Large intestine (tissue), 12 donors: ENCODE measurements at places on chromosomes 13 and 19.

GRCh38 chr19:17627921-17628320, 60.2 kb downstream of the UNC13A start:
- no peak for DNase-seq

GRCh38 chr19:3041327-3041726, 12.2 kb upstream of the TLE2 start:
- DNase-seq = no peak

DNA sequence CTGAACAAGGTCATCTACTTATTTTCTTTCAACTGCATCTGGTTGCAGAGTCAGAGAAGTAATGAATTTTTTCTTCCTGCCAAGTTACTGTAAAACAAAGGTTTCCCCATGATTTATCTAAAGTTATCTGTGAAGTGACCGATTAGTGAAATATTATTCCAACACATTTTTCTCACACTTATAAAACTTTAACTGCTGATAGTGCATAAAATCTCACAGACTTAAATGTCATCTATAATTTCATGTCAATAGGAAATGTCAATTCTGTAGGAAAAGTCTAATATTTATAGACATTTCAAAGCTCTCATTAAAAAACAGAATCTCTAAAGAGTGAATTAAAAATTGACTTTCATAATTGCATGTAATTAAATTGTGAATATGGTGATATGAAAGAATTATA, 397.2 kb downstream of the SLITRK1 start:
- DNase-seq = no peak

DNA sequence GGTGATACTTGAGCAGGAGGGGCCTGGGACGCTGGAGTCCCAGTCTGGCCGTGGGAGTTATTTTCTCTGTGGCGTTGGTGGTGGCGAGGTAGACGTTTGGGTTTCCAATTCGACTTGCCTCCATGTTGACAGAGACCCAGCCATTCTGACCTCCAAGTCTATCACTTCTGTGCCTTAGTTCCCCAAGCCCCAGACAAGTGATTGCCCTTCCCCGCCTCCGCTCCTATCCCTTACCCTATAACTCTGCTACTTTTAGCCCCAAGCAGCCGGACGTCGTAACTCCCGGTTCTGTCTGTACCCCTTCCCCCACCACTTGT, 549 bp downstream of the TIMM50 start:
- DNase-seq = no peak

DNA sequence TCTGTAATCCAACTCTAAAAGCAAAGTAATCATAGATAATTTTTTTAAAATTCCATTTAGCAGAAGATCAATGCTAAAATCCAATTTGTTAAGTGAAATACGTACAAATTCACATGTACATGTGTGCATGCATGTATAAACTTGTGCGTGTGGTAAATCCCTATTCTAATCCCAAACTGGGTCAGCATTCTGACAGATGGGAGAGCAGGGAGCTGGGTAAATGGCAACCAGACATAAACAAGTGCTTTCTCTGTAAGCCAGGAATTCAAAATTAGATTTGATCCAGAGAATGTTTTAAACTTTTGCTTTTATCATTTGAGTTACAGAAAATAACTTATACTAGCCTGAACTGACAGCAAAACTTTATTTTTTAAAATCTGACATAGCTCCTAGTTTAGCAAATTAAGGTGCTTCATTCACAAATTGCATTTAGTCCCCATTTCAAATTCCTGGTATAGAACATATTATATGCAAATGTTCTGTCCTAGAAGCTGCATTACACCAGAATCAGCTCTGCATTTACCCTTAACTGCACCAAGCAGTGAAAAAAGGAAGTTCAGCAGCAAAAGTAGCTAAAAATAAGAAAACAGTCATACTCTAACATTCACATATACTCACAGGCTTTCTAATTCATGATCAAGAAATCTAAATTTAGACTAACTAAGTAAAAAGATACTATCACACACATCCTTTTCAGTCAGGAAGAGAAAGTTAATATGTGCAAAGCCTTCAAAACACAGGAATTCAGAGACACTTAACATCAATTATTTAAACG, 32.6 kb downstream of the UBL3 start:
- DNase-seq = no peak

- DNase-seq = peak; percentile 97
Observed at GRCh38 chr19:961866-962620, 22.1 kb upstream of the WDR18 start.

DNA sequence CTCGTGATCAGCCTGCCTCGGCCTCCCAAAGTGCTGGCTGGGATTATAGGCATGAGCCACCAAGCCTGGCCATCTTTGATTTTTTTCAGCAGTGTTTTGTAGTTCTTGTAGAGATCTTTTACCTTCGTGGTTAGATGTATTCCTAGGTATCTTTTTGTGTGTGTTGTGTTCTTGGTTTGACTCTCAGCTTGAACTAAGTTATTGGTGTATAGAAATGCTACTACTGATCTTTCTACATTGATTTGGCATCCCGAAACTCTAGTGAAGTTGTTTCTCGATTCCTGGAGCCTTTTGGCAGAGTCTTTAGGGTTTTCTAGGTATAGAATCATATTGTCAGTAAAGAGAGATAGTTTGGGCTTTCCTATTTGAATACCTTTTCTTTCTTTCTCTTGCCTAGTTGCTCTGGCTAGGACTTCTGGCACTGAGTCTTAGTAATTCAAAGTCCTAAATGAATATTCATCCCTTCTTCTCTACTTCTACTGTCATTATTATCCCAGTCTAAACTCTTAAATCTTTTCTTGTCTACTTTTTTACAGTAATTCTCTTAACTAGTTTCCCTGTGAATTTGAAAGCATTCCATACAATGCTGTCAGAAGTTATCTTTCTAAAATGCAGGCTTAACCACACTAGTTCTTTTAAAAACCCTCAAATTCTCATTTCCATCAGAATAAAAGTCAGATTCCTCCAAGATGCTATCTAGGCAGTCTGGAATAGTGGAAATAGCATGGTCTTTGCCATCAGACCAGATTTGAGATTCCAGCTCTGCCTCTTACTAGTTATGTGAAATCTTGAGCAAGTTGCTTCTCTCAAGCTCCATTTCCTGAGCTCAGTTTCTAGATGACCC, 7.0 kb downstream of the GPR18 start:
- DNase-seq = no peak

DNA sequence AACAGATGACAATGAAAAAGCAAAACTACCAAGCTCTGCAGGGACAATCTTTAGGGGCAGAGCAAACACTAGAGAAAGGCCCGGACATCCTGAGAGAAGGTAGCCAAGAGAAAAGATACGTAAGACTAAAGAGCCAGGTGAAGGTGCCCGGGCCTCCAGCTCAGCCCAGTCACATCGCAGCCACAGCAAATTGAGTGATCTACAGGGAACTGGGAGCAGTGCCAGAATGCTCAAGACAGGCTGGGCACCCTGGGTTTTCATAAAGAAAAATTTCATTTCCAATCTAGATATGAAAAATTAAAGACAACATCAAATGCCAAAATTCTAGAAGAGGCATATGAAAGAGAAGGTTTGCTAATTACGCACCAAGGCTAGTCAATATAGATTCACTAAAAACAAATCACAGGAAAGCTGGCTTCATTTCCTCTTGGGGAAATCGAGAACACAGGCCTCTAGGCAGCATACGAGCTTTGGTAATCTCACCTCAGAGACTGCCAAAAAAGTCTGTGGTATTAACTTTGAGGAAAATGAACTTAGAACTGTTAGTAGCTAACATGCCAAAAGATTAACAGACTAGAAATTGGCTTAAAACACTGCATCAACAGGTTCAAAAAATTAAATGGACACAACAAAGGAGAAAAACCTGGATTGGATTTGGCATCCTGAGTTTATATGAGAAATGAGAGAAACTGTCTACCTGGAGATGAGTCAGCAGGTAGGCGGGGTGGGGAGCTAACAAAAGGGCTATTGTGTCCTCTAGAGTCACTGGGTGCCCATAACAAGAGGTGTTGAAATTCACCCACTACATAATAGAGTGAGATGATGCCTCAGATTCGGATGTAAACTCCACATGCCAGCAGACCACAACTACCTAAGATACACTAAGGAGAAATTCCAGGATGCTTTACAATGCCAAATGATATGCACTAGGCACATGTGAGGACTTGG, 6.6 kb downstream of the ANKRD10 start:
- peak; percentile 34 for DNase-seq
